ENCODE measurements at places on chromosomes 4 and X.

GRCh38 chrX:45537936-45538335 lies 337.3 kb upstream of the DIPK2B start:
- no peak for DNase-seq

- DNase-seq, result no peak
Observed at GRCh38 chr4:155781249-155781831, 22.5 kb downstream of the GUCY1B1 start.

- DNase-seq, result no peak
Observed at GRCh38 chr4:142901166-142901662, 55.1 kb upstream of the INPP4B start.

DNA sequence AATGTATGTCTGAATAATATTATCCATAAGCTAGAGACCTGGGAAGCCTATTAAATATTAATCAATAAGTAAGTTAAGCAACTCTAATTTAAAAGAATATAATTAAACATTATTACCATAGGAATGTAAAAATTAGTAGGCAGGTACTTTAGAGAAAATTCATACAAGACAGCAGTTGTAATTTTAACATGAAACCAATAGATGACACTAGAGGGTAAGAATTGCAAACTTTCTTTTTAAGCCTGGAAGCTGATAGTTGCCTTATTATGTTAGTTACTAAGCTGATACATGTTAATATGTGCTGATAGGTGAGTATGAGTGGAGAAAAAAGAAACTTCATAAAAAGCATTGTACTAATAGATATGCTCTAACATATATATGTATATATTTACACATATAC lies 1157.4 kb downstream of the FAM133A start:
- DNase-seq, result no peak

DNA sequence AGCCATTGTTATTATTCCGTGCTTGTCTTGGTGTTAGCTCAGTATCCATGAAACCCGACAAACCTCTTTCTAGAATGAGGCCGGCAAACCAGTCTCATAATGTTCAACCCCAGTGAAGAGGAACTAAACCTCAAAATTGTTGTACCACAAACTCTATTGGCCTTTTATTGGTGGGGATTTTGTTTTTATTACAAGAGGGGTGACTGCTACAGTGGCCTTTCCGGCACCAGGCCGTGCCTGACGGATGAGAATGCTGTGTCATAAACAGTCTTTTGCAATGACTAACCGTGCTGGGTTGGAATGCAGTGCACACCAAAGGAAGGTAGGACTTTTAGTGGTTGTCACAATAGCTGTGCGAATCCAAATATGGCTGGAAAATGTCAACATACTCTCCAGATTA lies 60.8 kb downstream of the SHROOM2 start:
- DNase-seq, result no peak

DNA sequence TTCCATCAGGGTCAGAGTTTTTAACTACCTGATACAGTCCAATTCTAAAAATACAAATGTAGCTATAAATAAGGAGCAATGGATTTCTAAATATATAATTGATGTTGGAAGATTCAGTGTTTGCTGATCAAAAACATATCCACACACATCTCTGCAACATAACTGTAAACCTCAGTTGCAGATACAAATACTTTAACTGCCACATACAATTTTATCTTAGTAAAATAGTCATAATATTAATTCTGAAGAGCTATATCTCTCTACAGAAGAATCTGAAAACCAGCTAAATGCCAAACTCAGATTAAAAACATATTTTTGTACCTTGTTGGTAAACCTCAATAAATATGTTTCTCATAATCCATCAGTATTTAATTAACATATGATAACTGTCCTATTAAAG lies 674.3 kb upstream of the INTU start:
- DNase-seq, result no peak

DNA sequence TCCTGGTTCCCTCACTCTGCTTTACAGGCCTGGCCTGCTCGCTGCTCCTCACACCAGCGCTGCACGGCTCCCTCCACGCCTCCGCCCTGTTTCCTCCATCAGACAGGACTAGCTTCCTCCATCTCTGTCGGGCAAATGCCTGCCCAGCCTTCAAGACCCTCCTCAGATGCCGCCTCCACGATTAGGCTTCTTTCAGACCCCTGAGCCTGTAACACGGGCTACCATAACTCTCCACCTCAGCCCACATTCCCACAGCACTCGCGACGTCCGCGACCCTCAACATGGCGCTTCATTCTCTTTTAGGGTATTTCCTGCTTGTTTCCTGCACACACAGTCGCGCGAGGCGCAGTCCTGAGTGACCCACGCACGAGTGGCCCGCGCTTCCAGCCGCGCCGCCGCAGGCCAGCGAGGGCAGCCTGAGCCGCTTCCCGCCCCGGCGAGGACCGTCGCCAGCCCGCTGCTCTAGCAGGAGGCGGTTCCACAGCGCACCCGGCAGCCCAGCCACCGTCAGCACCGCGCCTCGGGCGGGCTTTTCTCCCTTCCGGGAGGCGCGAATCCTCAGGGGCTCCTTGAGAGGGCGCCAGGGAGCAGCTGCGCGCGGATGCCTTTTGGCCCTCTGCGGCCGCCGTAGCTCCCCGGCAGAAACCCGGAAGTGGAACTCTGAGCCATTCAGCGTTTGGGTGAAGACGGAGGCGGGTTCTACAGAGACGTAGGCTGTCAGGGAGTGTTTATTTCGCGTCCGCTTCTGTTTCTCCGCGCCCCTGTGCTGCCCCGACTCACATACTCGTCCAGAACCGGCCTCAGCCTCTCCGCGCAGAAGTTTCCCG lies at the start of gene FRG1:
Gene FRG1 (plus strand): TSS at position 695 of the 827 bp plus-strand sequence. CDS start 138 bp downstream, outside the sequence.
- peak; percentile 96 for DNase-seq

DNA sequence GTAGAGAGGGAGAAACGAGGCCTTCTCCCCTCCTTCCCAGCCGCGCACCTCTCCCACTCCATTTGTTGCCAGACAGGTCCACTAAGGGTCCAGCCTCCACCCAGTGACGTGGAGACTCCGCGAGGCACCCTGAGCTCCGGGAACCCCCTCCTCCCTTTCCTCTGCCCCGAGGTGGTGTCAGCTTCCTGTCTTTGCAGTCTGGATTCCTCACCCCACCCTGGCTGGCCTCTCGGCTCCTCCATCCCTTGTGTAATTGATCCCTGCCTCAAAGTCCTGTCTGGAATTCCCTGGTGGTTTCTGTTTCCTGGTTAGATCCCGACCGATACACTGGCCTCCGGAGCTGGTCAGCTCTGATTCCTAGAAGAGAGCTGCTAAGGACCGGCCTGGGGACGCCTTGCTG lies 105.9 kb upstream of the SCOC start:
- no peak for DNase-seq

DNA sequence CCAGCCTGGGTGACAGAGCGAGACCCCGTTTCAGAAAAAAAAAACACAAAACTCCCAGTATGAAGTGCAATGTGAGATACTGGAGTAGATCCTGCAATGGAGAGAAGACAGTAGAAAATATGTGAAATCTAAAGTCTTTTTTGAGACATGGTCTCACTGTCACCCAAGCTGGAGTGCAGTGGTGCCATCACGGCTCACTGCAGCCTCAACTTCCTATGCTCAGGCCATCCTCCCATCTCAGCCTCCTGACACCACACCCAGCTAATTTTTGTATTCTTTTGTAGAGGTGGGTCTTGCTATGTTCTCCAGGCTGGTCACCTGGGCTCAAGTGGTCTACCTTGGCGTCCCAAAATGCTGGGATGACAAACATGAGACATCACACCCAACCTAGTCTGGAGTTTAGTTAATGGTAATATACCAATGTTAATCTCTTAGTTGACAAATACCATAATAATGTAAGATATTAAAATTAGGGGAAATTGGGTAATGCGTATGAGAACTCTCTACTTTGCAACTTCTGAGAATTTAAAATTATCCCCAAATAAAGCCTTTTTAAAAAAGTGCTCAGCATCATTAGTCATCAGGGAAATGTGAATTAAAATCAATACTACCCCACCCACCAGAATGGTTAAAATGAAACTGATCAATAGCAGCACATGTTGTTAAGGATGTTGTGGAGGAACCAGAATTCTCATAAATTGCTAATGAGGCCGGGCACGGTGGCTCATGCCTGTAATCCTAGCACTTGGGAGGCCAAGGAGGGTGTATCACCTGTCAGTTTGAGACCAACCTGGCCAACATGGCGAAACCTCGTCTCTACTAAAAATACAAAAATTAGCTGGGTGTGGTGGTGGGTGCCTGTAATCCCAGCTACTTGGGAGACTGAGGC lies 15.0 kb downstream of the RBMX start:
- no peak for DNase-seq

DNA sequence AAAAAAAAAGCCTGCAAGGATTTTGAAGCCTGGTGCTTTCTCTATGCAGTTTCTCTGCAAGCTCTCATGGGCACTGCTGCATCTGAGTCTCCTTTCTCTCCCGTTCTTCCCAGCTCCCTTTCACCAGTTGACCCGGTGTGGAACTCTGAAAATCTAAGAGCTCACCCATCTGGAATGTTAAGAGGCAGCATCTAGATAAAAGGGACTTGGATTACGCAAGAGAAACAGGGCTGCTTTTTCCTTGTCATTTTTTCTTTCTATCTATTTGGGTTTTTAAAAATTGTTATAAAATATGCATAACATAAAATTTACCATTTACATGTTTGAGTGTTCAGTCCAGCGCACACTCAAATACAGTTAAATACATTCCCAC lies 95.2 kb upstream of the RPS6KA3 start:
- no peak for DNase-seq

- DNase-seq, result no peak
Observed at GRCh38 chr4:138292321-138292720, 50.2 kb upstream of the SLC7A11 start.

GRCh38 chrX:150731795-150732194 lies 38.6 kb downstream of the MTMR1 start:
- DNase-seq, result no peak

DNA sequence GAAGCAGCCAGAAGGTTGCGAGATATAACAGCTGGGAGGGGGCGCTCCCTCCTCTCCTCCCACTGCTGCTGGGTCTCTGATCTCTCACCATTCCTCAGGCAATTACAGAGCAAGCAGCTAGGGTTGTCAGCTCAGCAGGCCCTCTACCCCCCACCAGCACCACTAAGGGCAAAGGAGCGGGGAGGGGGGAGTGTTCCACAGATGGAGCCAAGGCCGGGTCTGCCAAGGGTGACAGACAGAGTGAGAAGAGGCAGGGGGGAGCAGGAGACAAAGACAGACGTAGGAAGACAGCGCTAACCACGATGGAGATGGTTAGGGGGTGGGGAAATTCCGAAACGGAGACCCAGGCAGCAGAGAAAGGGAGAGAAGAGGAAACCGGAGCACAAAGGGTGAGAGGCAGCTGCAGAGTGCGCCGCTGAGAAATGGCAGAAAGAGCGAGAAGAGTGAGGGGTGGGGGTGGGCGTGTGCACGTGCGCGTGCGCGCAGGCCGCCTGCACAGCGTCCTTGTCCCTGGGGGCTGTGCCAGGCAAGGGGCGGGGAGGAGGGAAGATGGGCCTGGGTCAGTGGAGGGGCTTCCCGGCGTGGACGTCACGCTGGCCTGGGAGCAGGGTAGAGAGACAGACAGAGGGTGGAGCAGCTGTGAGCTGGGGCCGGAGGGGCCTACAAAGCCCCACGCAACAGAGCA lies 6.9 kb downstream of the L1CAM start:
- DNase-seq, result no peak

DNA sequence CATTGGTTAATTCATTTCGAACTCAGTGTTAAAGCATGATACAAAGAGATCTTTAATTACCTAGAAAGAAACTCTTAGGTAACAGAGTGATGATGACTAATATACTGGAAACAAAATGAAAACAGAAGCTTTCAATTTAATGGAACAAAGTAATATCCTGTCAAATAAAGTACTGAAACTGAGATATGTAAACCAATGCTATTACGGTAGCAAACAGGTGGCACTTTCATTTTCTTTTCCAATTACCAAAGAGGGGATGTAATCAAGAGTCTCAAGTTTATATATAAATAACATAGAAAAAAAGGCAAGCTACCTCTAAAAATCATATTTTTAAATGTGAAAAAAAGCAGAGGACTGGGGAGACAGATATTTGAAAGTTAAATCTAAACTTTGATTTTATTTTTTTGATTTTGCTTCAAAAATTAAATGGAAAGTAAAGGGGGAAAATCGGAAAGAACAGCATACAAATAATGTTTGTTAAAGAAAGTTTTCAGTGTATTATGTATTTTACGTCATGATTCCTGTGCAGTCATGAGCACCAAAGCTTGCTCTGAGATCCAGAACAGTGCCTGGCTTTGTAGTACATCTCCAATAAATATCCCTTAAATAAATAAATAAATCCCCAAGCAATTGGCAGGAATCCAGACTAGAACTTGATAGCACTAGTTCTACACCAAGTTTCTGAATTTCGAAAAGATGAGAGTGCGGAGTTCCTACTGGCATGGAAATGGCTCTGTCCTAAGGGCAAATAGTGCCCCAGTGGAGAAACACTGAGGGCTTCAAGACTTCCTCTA lies 25.0 kb upstream of the RAPGEF2 start:
- no peak for DNase-seq

GRCh38 chrX:150198776-150199175 lies 164.3 kb upstream of the MAMLD1 start:
- DNase-seq, result no peak

DNA sequence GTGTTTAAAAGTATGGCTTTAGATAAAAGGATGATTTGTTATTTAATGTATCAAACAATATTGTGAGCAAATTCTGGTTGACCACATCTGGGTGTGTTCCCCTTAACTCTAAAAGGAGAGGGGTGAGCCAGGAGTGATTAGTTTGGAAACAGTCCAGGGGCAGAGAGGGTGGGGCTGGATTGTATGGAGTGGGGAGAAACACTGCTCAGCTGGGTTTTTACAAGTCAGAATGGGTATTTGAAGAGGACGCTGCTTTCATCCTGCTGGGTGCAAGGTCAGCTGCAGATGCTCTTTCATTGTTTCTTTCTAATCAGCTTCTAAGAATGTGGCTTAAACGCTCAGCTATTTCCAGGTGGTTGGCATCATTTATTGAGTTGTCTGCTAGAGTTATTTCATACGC lies 82.8 kb upstream of the LIMCH1 start:
- DNase-seq, result no peak

DNA sequence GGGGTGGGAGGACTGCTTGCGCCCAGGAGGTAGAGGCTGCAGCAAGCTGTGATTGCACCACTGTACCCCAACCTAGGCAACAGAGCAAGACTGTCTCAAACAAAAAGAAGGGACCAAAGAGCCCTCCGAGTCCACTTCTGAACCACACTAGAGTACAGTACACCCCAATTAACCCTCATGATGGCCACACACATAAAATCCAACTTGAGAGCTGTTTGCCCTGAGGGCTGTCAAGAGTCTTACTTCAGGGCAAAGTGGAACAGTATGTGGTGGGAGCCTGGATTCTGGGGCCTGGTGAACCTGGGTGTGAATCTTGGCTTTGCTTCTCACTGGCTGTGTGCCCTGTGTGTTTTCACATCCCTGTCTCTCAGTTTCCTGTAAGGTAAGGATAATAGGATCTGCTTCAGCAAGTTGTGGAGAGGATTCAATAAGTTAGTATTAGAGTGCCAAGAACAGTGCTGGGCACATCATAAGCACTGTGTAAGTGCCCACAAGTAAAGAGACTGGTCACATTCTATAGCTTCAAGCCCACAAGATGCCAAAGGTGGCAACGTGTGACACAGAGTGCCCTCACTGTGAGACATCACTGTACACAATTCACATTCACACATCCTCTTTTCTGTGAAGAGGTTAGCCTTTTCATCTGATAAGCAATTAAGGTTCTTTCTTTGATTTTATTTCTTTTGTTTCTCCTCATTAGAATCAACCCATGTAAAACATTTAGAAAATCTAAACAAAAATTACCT lies 52.1 kb downstream of the LEF1 start:
- no peak for DNase-seq

GRCh38 chr4:53688186-53688790 lies 97.0 kb upstream of the LNX1 start:
- DNase-seq, result no peak
